Fibroblast of lung (primary cell): ENCODE measurements at places on chromosomes 6 and 20. TPM values are rescaled to one million over a fixed set of nuclear protein-coding genes. Genes with fewer than 3 reads are reported as not detected.

DNA sequence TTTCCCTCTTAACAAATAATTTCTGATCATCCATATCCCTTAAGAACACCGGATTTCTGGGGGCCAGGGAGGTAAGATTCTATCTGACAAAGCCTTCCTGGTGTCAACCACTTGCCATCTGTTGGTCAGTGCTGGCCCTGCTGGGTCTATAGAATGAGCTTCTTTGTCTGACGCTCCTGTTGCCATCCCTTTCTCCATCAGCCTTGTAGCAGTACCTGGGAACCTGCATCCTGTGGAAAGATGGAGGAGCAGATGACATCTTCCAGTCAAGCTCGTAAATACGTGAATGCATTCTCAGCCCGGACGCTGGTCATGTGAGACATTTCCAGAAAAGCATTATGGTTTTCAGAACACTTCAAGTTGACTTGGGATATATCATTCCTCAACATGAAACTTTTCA lies 36.6 kb downstream of the MYB start:
- no peak for DNase-seq
- H3K27me3 ChIP-seq = no peaks in the 10 kb centered on the region
- no peaks in the 10 kb centered on the region for H3K36me3 ChIP-seq
- no peak overlapping the region for H3K27ac ChIP-seq
- peaks cover 2% of the 10 kb centered on the region for H3K4me1 ChIP-seq

GRCh38 chr6:116714761-116715160 lies 33.8 kb downstream of the KPNA5 start:
- H3K4me1 ChIP-seq = no peaks in the 10 kb centered on the region
- no peaks in the 10 kb centered on the region for H3K36me3 ChIP-seq
- H3K4me3 ChIP-seq = no peak overlapping the region
- H3K27me3 ChIP-seq = no peaks in the 10 kb centered on the region
- H3K27ac ChIP-seq = no peak overlapping the region
- no peak for DNase-seq

DNA sequence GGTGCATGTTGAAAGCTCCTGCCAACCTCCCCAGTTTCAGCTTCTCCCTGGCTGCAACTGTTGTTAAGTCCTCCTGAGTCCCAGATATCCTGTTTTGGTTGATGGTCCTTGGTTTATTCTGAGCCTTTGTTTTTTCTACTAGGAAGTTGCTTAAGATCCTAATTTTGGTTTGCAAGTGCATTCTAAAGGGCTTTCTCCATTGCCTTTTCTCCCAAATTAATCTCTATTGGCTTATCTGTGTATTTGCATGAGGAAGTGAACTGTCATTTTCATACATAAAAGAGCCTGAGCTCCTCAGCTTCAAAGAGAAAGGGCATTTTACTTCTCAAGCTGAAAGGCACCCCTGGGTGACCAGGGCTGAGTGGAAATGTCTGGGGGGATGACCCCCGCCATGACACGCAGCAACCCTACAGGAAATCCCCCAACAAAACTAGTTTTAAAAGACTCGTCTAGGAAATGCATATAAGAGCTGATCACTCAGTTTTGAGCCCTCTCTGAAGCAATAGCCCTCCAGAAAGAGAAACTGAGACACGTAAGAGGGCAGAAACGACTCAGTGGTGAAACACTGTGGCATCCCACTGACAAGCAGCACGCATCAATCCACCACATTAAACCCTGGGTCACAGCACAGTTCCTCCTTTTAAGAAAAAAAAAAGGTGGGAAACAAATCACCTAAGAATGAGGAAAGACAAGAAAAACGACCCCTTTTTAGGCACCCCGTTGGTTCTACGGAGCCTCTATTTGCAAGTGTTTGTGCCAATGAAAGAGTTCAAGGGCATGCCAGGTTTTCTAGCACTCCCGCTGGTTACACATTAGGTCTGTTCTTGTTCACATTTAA lies 140.9 kb downstream of the THBS2 start:
- no peaks in the 10 kb centered on the region for H3K27me3 ChIP-seq
- no peak overlapping the region for H3K27ac ChIP-seq
- H3K4me1 ChIP-seq = no peaks in the 10 kb centered on the region
- no peak for DNase-seq
- H3K4me3 ChIP-seq = no peak overlapping the region
- H3K36me3 ChIP-seq = no peaks in the 10 kb centered on the region

The FERMT1 gene
- total RNA-seq = 3.3 and 6.8 TPM in 2 replicates

The RSPH9 gene
- 1.5 and 1.7 TPM in 2 replicates for total RNA-seq

The ADRM1 gene
- 61.1 and 71.3 TPM in 2 replicates for total RNA-seq
